ENCODE measurements at places on chromosomes 7 and 10.

- DNase-seq = no peak
These were observed 61.5 kb downstream of the FZD1 start for GRCh38 chr7:91325726-91326125.

GRCh38 chr10:64275774-64276173, 754.6 kb downstream of the REEP3 start:
- DNase-seq = no peak

DNA sequence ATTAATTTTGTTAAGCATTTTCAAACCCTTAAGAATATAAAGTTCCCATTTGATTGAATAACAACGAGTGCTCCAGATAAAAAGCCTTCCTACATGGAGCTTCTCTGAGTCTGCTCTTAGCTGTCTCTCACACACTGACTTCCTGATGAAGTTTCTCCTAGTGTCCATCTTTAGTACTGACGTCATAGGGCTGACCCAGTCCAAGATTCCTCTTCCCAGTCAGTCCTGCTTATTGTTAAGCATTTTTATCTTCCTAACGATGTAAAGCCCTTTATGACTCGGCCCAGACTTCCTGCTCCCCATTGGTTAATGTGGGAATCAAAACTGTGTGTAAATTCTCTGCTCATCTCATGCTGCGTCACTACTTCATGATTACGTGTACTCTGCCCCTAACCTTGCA, 398.8 kb downstream of the TFEC start:
- DNase-seq = no peak

DNA sequence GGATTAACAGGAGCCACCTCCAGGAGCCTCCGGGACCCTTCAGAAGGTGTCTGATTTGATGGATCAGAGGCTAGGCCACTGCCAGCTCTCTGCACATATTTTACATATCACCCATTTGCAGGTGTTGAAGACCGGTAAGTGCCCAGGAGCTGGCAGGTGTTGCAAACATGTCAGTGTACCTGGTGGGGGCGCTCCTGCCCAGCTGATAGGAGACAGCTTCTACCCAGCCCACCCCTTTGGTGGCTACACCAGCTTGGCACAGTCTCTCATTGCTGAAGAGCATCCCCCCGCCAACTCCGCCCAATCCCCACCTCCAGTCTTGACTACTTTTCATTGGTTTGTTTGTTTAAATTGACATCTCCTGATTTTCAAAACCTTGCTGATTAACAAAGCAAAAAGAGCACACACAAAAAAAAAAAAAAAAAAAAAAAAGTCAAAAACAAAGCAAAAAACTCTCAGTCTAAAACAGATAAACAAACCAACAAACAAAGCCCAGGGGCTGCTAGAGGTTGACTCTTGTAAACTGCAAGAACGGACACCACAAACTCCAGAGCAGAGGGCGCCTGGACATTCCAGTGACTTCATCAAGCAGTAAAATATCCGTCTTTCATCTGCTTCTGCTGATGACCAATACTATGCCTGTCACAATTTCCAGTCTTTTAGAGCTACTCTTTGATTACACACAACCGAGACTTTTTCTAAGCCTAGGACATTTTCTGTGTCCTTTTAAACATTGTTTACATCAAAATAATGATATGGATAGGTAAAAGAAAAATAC, 275.3 kb downstream of the NRG3 start:
- DNase-seq = no peak

- no peak for DNase-seq
These were observed 81.7 kb downstream of the CABCOCO1 start for GRCh38 chr10:61744469-61744868.

DNA sequence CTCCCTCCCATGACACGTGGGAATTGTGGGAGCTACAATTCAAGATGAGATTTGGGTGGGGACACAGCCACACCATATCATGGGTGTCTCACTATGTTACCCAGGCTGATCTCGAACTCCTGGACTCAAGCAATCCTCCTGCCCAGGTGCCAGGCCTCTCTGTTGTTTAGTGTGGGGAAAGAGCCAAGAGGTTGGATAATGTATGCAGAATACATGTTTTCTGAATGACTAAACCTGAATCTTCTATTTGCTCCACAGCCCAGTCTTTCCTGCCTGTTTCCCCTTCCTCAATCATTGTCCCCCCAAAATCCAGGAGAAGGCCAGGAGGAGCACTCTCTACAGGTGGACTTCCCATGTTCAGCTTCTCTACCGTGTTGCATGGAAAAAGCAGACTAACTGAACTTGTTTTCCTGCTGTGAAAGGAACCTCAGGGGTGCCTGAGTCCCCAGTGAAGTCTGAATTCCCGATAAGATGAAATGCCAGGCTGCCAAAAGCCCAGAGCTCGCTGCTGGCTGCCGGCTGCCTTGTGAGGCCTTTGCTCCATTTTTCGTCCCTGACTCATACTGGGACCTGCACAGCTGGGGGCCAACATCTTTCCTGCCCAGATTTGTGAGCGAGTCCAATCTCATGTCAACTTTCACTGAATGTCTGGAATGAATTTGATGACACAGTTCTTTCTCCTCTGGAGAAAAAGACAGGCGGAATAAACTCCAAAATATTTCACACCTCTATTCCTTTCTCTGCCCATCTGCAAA, 588.0 kb downstream of the CALN1 start:
- no peak for DNase-seq

GRCh38 chr10:99733366-99733765, 1.3 kb downstream of the CUTC start:
- no peak for DNase-seq

- DNase-seq = no peak
These were observed 42.5 kb downstream of the ABLIM1 start for GRCh38 chr10:114615600-114616007.

GRCh38 chr7:141590666-141591065, 39.5 kb downstream of the AGK start:
- DNase-seq = no peak

- no peak for DNase-seq
These were observed 172.2 kb upstream of the FERD3L start for GRCh38 chr7:19317461-19317860.

DNA sequence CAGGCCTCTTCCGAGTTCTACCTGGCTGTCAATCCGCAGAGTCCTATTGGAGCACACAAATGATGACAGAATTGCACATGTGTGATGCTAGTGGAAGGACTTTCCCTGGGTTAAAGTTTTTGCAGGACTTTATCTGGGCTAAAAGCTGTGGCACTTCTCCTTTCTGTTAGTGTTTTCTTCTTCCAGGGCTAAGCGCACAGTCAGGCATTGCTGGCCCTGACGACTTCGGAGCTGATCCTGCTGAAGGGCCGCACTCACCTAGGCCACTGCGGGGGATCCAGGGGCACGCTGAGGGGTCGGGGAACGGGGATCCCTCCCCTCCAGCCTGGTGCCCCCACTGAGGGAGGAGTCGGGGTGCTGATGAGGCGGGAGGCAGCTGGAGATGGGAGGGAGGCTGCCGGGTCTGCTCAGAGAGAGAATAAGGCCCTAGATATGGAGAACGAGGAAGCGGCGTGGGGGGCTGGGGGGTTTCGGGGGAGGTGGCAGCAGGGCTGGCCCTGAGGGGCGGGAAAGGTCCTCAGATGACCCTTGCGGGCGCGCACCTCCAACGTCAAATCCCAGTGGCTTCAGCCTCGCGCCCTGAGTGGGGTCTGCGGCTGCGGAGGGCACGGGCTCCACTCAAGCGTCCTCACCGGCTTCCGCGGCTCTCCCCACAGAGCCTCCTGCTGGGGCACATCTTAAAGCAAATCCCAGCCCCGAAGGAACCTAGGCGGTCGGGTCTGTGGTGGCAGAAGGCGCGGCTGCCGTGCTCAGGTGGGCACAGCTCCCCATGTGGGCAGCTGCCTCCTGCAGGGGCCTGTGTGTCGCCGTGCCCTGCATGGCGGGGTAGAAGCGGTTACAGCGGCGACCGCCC, 30.9 kb downstream of the AGR3 start:
- DNase-seq = no peak

DNA sequence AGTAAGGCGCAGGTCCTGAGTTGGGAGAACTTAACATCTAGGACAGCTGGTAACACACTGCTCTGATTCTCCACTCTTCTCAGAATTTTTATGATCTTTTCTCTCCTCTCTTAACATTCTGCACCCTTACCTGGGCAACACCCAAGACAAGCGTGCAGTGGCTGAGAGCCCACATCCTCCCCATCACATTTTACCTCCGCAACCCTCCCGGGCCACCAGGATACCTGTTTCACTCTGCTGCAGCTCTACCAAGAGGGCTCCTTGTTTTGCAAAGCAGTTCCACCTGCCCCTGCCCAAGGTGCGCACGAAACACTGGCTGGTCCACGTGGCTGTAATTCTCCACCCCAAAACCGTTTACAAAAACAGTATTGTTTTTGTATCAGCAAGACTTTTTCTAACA, 81.5 kb downstream of the ITIH5 start:
- no peak for DNase-seq

DNA sequence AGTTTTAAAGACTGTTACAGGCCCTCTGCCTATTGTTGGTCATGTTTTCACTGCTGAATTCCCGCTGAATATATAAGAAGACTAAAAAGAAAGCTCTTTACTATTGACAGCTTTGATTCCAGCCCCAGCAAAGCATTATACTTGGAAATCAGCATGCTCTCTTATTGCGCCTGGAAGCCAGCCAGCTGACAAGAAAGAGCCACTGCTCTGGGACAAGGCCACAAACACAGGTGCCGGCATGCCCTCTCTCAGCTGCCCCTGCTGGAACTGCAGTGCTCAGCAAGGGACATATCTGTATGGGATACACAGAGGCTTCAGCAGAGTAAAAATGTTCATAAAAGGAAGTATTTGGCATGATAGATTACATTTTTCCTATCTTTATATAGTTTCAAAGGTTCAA, 523.9 kb downstream of the ADRA2A start:
- no peak for DNase-seq

- no peak for DNase-seq
These were observed 255.8 kb downstream of the TWIST1 start for GRCh38 chr7:18861514-18862118.

GRCh38 chr7:24660546-24660945, 87.3 kb downstream of the PALS2 start:
- no peak for DNase-seq

DNA sequence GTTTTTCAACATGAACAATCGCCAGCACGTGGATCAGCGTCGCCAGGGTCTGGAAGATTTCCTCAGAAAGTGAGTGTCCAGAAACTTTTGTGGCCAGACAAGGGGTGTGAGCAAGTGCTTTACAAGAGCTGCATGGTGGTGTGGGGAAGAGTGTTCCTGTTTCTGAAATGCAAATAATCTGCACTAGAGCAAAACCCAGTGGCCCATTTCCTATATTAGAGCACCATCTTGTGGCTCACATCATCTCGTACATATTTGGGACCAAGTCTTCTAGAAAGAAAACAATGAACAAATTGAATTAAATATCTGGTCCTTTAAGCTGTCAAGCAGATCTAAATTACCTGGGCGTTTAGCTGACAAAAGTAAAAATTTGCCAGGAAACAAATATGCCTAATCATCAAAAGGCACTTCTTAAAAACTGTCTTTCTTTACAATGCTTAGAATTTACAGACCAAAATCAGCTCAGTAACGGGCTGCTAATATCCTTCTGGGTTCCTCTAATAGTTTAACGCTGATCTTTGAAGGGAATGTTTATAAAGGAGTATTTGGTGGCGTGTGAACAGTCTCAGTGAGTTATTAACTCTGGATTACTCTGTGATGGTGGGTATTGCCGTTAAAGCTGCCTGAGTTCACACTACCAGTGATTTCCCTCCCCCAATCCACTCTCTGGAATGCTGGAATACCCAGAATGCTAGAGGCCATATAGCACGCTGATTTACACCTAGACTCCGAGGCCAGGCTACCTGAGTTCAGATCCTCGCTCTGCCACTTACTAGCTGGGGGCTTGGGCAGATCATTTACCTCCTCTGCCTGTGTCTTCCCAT, 73.6 kb downstream of the SNX10 start:
- peak; percentile 45 for DNase-seq

DNA sequence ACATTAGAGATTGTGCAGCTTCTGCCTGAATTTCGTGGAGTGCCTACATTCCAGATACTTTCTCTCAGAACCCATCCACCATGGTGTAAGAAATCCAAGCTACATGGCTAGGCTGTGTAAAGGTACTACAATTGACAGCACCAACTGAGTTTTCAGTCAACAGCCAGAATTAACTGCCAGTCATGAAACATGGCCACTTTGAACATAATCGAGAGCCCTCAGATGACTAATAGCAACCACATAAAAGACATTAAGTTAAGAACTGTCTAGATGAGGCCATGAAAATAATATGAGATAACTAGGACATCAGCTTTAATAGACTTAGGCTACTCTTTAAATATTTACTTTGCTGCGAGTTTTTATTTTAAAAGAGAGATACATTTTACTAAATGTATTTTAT, 1106.8 kb upstream of the LRRTM3 start:
- no peak for DNase-seq

DNA sequence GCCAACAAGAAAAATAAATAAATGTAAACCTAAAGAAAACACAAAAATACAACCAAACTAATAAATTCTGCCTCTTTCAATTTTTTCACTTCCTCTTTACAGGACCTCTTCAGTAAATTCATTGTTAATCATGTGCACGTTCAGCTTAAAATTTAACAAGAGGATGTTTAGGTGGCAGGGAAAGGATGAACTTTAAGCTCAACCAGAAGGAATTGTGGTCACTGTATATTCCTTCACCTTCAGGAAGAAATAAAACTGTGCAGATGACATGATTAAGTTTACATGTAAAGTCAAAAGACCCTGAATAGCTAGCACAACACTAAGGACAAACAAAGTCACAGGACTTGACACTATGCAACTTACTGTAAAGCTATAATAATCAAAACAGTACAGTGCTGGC, 33.0 kb downstream of the KIF5B start:
- DNase-seq = no peak

DNA sequence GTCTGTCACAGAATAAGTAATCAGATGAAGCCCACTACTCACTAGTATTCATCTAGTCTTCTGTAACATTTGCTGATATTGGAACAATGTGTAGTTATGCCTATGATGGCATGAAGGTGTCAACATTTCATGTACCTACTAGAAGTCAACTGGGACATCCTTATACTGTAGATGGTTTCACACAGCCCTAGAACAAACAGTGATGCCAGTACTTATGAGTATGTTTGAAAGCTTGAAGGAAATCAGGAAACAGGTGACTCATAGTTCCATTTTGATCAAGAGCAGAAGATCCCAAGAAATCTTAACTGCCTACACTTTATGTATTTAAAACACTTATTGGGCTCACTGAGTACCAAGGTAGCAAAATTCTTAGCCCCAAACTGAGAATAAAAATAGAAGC, 1519.6 kb downstream of the REEP3 start:
- no peak for DNase-seq

DNA sequence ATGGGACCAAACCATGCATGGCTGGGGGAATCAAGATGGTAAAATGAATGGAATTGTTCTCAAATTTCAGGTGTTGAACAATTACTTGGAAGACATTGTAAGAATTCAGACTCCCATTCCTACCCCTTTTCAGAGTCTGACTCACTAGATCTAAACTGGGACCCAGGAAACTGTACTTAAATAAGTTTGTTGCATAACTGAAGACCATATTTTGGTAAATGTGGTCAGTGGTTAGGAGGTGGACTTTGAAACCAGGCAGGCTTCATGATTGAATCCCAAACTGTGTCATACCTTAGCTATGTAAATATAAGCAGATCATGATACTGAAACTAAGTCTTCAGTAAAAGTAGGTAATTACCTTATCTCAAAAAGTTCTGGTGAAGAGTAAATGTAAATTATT, 41.7 kb downstream of the ZWINT start:
- no peak for DNase-seq
